Right lobe of liver (tissue), 6 donors: ENCODE measurements at places on chromosomes 2 and 18. TPM values are rescaled to one million over a fixed set of nuclear protein-coding genes. Genes with fewer than 3 reads are reported as not detected.

Gene EPAS1
- total RNA-seq, result 232 TPM

Gene GALR1
- total RNA-seq, result not detected

Gene ASXL3
- 2.1 TPM for total RNA-seq

Gene IL37
- total RNA-seq, result not detected

DNA sequence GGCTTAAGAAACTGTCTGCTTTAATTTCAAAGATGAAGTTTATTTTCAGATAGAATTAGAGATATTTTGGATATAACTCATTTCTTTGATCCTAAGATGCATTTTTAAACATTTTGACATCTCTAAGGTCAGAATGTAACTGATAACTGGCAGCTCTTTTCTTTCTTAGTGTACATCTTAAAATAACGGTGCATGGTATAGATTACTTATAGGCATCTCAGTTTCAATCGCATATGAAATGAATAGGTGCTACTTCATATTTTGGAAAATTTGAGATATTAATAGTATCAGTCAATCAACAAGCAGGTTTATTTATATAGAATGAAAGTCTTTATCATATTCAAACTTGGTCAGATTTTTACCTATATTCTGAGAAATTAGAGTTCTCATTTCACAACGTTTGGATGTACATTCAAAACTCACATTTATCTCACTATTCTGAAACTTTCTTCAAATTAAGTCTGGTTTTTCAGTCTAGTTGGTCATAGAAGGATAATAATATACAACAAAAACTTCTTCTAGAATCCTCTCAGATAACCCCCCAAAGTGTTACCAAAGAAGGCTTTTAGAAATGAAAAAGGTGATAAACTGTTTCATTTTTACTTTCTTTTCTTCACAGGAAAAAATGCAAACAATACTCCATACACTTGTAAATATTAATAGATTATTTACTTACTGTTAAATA lies 122.8 kb upstream of the WDSUB1 start:
- no peak for DNase-seq

GRCh38 chr18:9842448-9842847 lies 43.3 kb upstream of the TXNDC2 start:
- DNase-seq, result no peak

- DNase-seq, result no peak
These were observed 134.3 kb upstream of the TACR1 start for GRCh38 chr2:75333646-75334045.

- no peak for DNase-seq
These were observed 15.5 kb upstream of the SLC20A1 start for GRCh38 chr2:112630268-112630667.

DNA sequence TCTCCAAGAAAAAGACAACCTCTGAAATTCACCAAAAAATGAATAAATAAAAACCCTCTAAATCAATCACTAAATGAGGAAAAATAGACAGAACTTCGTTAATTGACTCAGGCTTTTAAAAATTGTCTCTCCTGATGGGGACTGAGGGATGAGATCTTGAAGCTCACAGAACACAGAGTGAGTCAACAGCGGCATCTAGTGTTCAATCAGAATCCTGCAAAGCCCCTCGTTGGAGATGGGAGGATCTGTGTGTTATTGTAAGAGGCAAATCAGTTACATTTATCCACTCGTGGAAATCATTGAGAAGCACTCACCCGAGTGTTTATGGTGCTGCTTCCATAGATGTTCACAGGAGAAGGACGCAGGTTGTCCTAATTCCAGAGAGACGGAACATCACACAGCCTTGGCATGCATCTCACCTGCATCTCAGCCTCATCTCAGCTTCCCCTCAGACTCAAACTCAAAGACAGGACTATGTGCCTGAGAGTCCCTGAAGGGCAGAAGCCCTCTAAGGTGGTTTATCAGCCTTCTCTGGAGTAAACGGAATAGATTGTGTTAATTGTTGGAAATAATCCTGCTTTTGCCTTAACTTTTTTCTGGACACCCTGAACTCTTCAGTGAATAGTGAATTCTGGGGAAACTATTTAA lies 82.0 kb downstream of the MREG start:
- no peak for DNase-seq
